AG09309 (cell line): ENCODE measurements at places on chromosomes 11 and 22.

DNA sequence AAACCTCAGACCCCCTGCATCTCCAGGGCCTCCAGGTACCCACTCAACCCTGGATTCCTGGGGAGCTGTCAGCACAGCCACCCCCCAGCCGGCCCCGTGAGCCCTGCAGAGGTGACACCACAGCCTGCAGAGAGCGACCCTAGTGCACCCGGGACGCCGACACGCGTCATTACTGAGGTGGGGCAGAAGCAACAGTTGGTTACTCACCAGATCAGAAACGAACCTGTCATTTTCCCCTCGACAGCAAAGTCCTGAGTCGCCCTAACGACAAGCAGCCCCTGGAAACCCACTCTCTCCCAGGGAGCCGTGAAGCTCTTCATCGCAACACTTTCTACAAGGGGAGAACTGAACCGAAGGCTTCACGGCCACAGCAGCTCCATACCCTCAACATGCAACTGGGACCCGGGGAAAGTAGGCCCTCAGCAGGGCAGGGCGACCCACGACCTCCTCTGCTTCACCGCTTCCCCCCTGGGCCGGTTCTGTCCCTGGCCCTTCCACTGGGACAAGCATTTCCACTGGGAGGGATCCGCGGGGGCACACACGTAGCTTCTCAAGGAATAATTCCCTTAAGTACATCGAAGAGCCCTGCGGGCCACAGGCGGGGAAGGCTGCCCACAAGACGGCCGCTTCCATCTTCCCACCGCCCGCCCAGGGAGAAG lies 1.6 kb downstream of the BRD1 start:
- DNase-seq, result no peak

- no peak for DNase-seq
Observed at GRCh38 chr11:108851781-108852180, 186.9 kb downstream of the DDX10 start.

- peak; percentile 13 for DNase-seq
Observed at GRCh38 chr11:68505596-68505995, 45.0 kb downstream of the PPP6R3 start.

DNA sequence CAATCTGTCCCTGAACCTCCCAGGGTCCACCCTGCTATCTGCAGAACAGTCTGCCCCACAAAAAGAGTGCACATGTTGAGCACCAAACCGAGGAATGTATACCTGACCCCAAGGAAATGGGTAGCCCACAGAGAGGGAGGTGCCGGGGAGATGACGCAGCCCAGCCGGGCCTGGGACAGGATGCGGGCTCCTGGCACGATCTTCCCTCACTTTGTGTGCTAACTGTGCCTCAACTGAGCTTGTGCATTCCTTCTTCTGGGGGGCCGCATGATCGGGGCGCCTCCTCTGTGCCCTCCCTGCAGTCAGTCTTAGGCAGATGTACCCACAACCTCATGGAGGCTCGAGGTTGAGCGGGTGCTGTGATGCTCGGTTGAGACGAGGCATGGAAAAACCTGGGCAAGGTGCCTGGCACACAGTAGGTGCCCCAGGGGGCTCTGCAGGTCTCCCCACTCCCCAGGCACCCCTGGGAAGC lies 2.4 kb downstream of the GAS2L1 start:
- peak; percentile 18 for DNase-seq

- no peak for DNase-seq
Observed at GRCh38 chr22:27437570-27437969, 364.0 kb downstream of the MN1 start.

DNA sequence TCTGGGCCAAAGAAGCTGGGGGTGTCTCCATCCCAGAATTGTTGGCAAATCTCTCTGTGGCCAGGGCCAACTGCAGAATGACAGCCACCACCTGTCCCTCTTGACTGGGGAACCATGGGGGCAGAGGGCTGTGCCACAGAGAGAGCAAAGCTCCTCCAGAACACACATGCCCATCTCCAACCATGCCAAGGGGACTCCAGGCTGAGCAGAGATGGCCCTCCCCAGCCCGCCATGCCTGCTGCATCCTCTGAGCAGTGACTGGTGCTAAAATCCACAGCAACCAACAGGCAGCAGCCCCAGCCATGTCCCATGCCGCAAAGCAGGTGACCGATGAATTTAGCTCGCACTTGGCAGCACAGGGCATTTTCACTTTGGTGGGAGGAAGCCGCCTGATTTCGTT lies 45.0 kb downstream of the LARGE1 start:
- DNase-seq, result no peak

GRCh38 chr11:115215694-115216617 lies 288.3 kb downstream of the CADM1 start:
- no peak for DNase-seq

GRCh38 chr11:73968356-73968966 lies 14.2 kb downstream of the UCP2 start:
- DNase-seq, result no peak

DNA sequence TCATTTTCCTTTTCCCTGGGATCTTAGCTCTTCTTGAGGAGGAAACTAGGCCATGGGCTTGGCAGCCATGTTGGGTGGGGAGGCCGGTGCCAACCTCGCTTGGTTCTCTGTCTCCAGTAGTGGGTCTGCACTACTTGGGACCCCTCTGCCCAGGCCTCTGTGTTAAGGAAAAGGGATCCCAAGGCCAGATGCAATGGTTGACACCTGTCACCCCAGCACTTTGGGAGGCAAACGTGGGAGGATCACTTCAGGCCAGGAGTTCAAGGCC lies 1.9 kb upstream of the ZDHHC8 start:
- DNase-seq, result no peak

GRCh38 chr11:86463120-86463519 lies 88.4 kb downstream of the CCDC81 start:
- no peak for DNase-seq

DNA sequence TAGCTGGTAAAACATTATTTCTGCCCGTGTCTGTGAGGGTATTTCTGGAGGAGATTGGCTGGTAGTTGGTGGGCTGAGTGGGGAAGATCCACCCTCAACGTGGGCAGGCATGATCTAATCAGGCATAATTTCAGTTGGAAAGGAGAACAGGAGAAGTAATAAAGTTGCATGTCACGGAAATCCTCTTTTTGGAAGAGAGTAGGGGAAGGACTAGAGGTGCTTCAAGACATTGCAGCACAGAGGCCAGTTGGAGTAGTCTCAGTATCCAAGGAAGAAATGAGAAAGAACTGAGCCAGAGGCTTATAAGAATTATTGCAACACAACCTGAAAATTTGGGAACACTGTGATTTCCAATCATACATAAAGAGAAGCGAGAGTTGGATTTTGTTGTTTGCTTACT lies 1155.1 kb downstream of the FAM181B start:
- no peak for DNase-seq

DNA sequence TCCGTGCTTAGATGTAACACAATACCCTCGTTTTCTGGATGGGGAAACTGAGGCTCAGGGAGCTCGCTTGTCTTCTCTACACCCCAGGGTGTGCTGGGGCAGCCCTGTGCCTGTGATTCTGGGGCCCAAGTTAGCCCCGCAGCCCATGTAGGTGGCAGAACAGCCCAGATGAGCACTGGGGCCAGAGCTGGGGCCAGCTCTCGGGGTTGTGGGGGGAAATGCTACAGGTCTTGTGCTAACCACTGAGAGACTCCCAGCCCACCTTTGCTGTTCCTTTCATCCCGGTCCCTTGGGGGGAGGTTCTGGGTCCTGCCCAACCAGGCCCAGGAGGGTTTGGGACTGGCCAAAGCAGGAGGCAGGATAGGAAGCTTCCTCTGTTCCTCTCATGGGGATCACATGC lies 13.5 kb downstream of the MYEOV start:
- DNase-seq, result no peak

DNA sequence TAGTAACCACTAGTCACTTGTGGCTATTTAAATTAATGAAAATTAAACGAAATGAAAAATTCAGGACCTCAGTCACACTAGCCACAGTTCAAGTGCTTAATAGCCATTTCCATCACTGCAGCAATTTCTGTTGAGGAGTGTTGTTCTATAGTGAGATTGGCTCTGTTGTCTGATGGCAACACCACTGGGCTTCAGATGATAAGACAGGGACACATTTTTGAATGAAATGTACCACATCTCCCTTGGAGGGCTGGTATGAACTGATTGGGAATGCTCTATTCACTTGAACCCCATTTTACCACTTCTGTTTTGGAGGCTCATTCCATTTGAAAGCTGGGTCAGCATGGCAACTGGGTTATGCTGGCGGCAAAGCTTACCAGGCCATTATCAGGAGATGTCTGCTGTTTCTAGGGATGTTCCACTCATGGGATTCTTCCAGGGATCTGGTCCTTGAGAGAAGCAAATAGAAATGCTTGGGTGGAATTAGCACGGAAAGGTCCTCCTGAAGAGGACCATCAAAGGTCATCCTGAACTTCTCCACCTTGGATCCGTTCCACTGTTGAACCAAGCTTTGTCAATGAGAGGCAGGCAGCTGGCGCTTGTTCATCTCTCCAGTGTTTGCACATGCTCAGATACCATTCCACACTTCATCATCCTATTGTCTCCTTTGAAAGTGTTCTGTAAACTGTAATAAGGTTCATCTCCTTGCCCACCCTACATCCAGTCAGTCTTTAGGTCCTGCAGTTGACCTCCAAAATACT lies 7.6 kb downstream of the AMOTL1 start:
- DNase-seq, result no peak

DNA sequence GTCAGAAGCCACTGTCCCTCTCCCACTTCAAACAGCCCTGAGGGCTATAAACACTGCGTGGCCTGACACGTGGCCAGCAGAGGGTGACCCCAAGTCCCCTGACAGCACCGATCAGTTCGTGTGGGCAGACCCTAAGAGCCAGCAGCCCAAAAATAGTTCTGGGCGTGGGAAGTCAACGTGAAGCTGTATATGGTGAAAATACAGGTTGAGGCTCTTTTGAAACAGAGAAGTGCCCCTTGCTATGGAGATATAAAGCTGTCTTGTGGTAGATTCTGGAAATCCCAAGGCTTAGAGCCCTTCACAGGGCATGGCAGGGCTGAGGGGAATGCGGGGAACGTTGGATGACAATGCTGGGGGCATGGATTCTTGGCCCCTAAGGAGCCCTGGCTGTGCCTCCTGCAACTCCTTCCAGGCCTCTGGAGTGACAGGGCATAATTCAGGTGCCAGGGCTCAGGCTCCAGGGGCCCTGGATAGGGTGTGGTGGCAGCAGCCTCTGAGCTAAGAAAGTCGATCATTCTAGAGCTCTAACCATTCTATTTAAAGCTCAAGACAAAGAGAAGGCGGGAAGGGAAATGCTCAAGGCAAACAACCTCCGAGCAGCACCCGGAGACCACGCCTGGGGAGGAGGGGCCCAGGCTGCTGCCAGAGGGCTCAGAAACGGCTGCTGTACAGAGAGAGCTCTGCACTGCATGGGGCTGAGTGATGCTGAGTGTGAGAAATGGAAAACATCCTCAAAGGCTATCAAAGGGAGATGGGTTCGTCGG lies 60.4 kb upstream of the CD5 start:
- no peak for DNase-seq

DNA sequence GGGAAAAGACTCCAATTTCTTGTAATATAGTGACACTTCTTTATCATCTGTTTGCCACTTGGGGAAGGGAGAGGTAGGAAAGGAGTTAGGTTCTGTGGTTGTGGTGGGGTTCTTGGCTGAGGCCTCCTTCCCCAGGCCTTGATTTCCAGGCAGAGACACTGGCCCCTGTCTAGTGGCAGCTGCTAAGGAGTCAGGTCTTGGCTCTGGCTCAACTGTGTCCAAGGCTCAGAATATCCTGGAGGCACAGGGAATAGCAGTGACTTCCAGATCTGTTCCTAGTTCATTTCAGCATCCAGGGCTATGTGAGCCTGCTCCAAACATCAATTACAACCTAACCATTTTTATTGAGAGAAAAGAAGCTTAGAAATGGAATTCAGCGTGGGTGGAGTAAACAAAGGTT lies 29.5 kb downstream of the PPFIBP2 start:
- DNase-seq, result no peak

- DNase-seq, result peak; percentile 74
Observed at GRCh38 chr11:29018631-29019030, 910.4 kb downstream of the METTL15 start.

GRCh38 chr11:45593992-45594391 lies 71.4 kb downstream of the CHST1 start:
- no peak for DNase-seq
